Activated T-cell treated with anti-CD3 and anti-CD28 coated beads for 4 hours (primary cell): ENCODE measurements at places on chromosomes 13 and 19.

DNA sequence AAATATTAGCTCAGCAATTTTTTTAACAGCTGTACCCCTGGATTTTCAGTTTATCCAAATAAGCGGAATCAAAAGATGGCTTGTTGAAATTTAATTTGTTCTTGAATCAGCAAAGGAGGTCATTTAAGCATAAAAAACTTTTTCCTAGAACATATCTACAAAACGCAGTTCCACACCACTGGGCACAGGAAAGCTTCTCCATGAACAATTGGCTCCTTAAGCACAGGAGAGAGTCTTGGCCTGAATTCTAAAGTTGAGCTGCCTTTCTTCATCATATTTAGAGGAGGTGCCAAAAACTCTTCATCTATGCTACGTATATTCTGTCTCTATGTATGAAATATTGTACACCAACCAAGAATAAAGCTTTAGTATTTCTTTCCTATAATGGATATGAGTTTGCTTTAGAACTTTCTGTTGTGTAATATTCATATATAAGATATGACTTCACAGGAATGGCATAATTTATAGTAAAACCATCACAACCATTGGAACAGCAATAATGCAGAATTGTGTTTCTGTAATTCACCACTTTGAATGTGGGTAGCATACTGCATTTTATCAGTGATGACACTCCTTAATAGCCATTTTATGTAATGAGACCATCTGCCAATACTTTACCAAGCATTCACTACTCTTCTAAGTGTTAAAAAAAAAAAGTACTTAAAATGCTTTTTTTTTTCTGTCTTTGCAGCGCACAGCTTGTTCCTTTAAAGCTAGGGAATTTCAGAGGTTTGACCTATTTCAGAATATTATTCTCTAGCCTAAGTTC, 263.7 kb downstream of the SLITRK6 start:
- DNase-seq = no peak

DNA sequence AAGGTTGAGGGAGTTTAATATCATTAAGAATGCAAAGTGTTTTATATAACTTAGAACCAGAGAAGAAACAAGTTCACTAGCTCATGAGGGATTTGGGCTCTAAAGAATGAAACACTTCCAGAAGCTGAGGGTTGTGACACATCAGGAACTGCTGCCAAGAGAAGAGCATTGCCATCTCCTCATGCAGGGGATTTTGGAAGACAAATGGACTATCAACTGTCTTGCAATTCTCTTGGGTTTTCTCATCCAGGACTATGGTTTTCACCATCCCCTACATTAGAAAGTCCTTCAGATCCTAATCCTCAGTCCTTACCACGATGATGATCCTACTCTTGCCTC, 59.7 kb upstream of the KL start:
- DNase-seq = no peak

DNA sequence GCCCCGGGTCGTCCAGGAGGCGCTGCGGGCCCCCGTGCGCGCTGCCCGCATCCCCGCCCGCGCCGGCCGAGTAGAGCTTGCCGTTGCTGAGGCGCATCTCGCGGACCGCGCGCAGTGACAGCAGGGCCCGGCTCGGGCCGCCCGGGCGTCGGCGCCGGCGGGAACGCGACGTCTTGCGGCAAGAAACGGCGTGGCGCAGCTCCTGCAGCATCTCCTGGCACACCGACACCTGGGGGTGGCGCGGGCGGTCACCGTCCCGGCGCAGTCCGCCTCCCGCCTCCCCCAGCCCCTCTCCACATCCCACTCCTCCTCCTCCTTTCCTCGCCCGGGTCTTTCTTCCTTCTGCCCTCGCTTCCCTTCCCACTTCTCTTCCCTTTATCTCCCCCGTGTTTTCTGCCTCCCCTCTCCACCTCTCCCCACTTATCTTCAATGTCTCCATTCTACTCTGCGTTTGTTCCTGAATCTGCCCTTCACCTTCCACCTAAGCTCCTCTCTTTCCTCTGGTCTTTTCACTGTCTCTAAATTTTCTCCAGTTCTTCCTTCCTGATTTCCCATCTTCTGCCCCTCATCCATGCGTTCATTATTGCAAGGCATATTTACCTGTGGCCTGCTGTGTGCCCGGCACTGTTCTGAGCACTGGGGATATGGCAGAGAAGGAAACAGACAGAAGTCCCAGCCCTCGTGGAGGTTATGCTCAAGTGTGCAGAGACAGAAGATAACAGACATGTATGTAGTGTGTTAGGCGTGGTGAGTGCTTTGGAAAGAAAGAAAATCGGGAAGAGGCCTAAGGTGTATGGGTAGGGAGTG, 5.2 kb upstream of the ATP1A3 start:
- no peak for DNase-seq

- DNase-seq = no peak
Measured at GRCh38 chr19:11257846-11258380, 4.4 kb downstream of the DOCK6 start.

DNA sequence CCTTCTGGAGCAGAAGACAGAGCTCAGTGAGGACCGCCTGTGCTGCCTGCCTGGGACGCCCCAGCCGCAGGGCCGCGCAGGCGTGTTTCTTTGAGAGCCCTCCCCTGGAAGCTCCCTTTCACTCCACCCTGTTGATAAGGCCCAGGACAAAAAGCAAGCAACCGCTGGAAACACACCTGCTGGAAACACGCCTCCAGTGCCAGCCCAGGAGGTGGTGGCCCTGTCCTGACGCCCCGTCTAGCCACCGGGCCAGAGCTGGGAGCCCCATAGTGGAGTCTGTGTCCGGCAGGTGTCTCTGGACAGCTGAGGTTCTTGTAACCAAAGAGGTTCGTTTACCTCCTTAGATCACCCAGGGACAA, 173.8 kb downstream of the KATNAL1 start:
- no peak for DNase-seq

DNA sequence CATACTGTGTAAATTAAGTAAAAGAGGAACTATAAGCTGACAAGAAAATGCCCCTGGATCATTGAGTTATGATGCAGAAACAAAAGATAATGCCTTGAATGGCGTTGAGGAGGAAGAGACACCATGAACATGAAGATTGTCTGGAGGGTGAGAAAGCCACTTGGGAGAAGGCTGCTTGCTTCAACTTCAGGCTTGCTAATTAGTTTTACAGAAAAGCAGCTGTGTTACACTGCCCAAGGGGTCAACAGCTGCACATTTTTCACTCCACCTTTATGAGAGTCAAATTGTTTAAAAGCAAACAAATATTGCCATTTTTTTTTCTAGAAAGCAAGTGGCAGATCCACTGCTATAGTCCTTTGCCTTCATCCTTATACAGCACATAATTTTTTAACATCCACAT, 35.5 kb upstream of the KLF12 start:
- DNase-seq = no peak

- no peak for DNase-seq
Measured at GRCh38 chr13:110327051-110327721, 20.1 kb downstream of the COL4A2 start.
